ENCODE measurements at places on chromosomes 7 and 10.

DNA sequence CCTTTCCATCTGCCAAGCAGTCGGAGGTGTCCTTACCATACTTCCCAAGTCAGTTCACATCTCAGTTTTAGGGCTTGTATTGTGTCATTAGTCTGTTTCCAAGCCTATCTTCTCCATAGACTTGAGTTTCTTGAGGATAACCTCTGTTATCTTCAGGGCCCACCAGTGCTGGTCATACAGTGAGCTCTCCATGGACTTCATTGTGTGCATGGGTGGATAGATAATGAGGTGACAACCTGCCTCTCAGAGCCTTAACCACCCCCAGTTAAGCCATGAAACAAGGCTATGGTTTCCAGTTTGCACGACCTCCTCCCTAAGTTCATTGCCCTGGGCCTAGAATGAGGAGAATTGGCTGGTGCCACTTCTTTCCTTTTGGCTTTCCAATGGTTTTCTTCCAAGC is 38.5 kb upstream of the WAC start:
- no peak for DNase-seq

DNA sequence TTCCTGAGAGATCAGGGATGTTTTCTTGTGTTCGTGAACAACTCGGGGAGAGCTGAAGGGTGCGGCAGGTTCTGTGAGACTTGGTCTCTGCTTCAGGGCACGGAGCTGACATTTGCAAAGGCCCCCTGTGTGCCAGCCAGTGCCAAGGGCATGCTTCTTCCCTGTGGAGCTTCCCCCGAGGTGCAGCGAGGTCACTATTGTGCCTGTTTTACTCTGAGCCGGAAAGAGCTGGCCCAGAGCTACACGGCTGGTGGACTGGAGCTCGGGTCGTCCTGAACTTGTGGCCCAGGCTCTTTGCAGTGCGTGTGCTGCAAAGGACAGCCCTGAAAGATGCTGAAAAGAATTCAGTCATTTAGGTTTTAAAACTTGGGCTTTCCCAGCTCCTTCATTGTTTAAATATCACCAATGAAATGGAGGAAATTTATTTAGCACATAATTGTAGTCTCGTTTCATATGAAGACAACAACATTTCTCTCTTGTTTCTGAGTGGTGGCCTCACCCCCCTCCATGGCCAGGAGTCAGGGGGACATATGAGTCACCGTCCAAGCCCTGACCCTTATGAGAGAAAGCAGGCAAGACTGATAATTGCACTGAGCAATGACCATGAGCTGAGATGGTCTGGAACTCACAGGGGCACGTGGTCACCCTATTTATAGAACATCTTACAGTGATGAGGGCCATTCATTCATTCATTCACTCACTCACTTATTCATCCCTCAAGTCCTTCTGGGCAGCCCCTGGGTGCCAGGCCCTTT is 102.6 kb downstream of the PTPRE start:
- no peak for DNase-seq

DNA sequence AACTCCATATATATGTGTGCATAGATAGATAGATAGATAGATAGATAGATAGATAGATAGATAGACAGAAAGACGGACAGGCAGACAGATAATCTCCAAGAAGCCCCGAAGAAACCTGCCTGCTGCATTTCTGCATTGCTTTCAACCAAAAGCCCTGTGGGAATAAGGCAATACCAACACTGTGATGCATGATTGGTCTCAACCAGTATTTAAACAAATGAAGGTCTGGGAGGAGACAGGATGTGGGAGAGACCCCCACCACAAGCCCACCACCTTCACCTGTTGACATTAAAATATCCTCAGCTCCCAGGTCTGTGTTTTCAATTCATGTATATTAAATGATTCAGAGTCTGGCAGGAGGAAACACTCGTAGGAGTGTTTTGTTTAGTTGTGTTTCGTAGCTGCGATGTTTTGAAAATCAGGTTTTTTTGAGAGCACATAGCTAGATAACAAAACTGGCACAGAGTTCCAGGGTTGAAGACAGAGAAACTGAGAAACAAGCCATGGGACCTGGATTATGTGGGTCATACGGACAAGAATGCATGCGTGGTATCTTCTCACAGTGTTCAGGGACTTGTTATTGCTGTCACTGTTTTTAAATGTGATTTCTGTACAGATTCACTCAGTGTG is 200.7 kb upstream of the AHR start:
- DNase-seq, result no peak

DNA sequence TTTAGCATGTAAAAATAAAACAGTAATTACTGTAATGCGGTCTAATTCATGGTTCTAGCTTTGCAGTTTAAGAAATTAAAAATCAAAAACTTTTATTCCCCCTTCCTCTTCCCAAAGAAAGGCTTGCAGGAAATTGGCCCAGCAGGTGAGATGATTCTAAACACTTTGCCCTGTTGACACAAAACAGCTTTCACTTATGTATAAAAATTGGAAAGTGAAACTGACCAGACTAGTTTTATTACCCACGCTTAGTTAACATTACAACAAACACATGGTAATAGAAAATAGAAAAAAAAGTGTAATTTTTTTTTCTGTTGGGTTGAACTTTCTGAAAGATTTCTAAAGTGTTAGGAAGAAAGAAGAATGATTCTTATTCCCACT is 1.2 kb upstream of the CCDC6 start:
- no peak for DNase-seq

DNA sequence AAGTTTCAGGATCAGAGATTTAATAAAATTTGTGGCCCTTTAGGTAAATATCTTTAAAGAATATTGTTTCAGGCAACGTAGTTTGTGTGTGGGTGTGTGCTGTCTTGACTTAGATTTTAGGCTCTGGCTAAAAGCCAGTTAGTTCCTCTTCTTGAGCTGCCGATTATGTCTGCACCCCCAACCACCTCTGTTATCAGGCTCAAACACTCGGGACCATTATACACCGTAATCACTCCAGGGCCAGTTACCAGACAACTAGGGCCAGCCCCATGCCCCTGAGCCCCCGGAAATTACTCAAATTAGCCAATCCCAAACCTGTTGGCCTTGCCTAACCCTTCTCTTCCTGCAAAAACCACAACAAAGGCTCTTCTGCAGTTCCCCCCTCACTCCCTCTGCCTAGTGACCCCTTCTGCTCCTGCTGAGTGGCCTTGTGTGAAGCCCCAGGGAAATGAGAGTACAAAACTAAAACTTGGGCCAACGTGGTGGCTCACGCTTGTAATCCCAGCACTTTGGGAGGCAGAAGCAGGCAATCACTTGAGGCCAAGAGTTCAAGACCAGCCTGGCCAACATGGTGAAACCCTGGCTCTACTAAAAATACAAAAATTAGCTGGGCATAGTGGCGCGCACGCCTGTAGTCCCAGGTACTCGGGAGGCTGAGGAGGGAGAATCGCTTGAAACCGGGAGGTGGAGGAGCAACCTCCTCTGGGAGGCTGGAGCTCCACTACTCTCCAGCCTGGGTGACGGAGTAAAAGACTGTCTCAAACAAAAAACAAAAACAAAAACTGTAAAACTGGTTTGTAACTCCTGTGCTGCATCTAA is 9.2 kb upstream of the HNRNPF start:
- DNase-seq, result no peak

Measured in HT-29 (cell line).